Thoracic aorta (tissue), 2 donors: ENCODE measurements at places on chromosomes 3 and 15. TPM values are rescaled to one million over a fixed set of nuclear protein-coding genes. Genes with fewer than 3 reads are reported as not detected.

The C3orf33 gene
- 0.92 TPM for total RNA-seq

The TRH gene
- not detected for total RNA-seq

The GAP43 gene
- 6.1 TPM for total RNA-seq

The PP2D1 gene
- not detected for total RNA-seq

The SMCO1 gene
- total RNA-seq = not detected

The TNFAIP8L3 gene
- 42.0 TPM for total RNA-seq

DNA sequence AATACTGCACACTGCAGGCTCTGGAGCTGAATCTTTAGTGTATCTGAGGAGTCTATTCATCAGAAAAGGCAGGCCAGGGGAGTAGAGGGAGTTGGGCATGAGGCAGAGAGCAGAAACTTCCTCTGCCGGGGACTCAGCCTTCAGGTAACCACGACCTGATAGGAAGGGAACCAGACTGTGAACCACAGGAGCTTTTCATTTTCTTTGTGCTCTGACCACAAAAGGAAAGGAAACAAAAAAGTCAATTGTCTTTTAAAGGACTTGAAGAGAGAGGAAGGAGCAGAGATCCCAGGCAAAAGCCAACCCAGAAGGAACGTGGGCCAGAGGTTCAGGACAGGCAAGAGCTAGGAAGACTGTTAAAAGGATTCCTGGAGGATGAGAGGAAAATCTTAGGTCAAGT, 573.3 kb downstream of the EPHB1 start:
- H3K4me1 ChIP-seq = no peaks in the 10 kb centered on the region
- DNase-seq = no peak
- no peaks in the 10 kb centered on the region for H3K36me3 ChIP-seq
- no peaks in the 10 kb centered on the region for H3K27me3 ChIP-seq

- no peak for DNase-seq
- no peak overlapping the region for H3K27ac ChIP-seq
- no peaks in the 10 kb centered on the region for H3K36me3 ChIP-seq
- peaks cover 12% of the 10 kb centered on the region for H3K4me1 ChIP-seq
- no peaks in the 10 kb centered on the region for H3K27me3 ChIP-seq
These were observed 26.4 kb downstream of the PEAK1 start for GRCh38 chr15:77393471-77393840.

- no peak overlapping the region for H3K4me3 ChIP-seq
- no peaks in the 10 kb centered on the region for H3K27me3 ChIP-seq
These were observed 503.6 kb downstream of the UNC13C start for GRCh38 chr15:54481819-54482218.

GRCh38 chr15:64844576-64845145, 2.9 kb downstream of the PLEKHO2 start:
- H3K27ac ChIP-seq = no peak overlapping the region
- no peak for DNase-seq
- H3K4me1 ChIP-seq = peaks cover 27% of the 10 kb centered on the region

GRCh38 chr15:82890338-82890994, 62.1 kb downstream of the HOMER2 start:
- DNase-seq = no peak
- H3K4me1 ChIP-seq = no peaks in the 10 kb centered on the region
- no peak overlapping the region for H3K4me3 ChIP-seq
- no peak overlapping the region for H3K27ac ChIP-seq

DNA sequence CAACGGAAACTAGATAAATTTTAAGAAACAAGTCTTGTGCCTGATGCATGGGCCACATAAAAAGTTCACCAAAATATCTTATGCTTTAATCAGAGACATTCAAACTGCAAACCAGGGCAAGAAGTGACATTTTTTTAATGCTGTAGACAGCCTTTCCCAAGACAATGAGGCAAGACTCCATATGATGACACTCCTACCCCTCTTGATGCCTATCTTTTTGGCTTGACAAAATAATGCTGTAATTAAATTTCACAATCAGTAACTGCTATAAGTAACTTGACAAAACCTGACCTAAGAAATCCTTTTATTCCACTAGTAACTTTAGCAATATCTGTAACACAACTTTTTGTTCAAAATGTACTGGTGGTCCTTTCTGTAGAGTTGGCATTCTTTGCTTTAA, 48.7 kb downstream of the ECT2 start:
- no peaks in the 10 kb centered on the region for H3K36me3 ChIP-seq
- H3K4me1 ChIP-seq = no peaks in the 10 kb centered on the region
- no peak overlapping the region for H3K27ac ChIP-seq
- H3K27me3 ChIP-seq = no peaks in the 10 kb centered on the region
- no peak overlapping the region for H3K4me3 ChIP-seq

DNA sequence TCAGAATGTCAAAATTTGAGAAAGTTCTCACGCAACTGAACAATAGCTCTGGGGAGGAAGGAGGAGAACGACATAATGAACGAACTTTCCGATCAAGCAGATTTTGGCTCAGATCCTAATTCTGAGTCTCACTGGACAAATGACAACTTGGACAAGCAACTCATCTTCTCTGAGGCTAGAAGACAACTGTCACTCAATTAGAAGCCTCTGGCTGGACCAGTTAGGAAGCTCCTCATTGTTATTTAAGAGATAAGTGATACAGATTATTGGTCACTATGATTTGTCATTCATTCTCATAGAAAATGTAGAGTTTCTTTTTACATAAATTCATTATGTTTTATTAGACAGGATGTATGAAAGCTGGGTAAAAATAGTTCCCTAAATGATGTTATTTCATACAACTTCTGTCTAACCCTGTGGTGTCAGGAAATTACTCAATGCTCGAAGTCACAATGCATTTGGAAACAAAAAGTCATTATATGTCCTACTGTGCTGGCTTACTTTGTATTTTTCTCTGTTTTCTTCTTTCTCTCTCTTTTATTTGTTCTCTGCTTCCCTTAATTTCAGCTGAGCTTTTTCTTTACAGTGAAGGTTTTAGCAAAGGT, 11.0 kb upstream of the C3orf49 start:
- H3K27ac ChIP-seq = no peak overlapping the region
- no peaks in the 10 kb centered on the region for H3K27me3 ChIP-seq
- H3K4me1 ChIP-seq = no peaks in the 10 kb centered on the region
- no peak for DNase-seq
- H3K36me3 ChIP-seq = no peaks in the 10 kb centered on the region

DNA sequence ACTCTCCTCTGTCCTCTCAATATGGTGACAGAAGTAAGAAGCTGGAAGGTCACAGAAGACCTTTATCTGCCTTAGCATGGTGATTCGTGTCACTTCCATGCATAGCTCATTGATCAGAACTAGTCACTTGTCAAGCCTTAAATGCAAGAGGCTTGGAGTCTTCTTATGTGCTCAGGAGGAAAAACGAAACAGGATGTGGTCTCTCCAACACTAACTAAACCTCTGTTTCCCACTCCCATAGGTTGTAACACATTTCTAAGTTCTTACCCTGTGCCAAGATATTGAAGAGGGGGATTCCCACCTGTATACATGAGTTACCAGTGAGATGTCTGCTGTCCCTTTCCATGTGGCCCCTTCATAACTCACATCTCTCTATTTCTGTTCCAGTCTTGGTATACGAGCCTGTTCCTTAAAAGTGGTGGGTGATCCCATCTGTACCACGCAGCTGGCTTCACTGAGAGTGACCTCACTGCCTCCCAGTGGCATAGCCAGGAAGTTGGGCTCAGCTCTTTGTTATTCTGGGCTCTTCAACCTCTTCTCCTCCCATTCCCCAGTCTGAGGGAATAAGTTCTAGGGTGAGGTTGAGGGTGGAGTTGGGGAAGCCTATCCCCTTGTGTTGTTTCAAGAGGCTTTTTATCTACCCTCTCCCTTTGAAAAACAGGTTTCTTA, 203.2 kb upstream of the PPP2R3A start:
- no peaks in the 10 kb centered on the region for H3K36me3 ChIP-seq
- H3K4me3 ChIP-seq = no peak overlapping the region
- H3K27me3 ChIP-seq = no peaks in the 10 kb centered on the region
- no peak for DNase-seq
- no peak overlapping the region for H3K27ac ChIP-seq

DNA sequence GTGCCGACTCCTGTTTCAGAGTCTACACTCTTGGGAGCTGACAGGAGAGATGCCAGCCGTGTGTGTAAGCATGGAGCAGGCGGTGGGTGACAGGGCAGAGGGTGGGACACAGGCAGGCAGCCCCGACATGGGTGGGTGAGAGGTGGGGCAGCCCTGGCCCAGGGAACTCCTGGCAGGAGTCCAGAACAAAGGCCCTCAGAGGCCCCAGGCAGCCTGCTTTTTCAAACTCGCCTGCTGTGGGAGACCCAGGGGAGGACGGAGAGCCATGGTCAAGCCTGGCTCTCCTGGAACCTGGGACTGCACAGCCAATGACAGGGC, 29.3 kb upstream of the SLC41A3 start:
- no peaks in the 10 kb centered on the region for H3K4me1 ChIP-seq
- H3K27ac ChIP-seq = no peak overlapping the region
- DNase-seq = no peak
- H3K4me3 ChIP-seq = no peak overlapping the region

DNA sequence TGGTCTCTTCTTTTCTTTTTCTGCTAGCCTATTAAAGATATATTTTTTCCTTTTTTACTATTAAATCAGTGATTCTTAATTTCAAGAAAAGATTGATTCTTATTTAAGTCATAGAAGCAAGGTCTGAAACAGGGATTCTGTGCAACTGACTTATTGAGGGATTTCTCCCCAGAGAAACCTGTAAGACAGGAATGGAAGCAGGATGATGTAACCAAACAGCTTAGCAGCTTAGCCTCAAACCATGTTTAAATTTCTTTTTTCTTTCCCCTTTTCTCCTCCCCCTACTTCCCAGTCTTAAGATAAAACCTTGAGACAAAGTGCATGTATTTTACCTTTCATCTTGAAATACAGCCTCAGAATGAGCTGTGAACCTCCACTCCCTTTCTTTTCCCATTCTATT, 322.8 kb downstream of the NEK10 start:
- H3K27ac ChIP-seq = no peak overlapping the region
- H3K4me1 ChIP-seq = no peaks in the 10 kb centered on the region
- H3K4me3 ChIP-seq = no peak overlapping the region
- no peak for DNase-seq
- H3K27me3 ChIP-seq = no peaks in the 10 kb centered on the region

GRCh38 chr3:61796911-61797310, 235.5 kb downstream of the PTPRG start:
- H3K4me3 ChIP-seq = no peak overlapping the region
- DNase-seq = no peak
- no peaks in the 10 kb centered on the region for H3K36me3 ChIP-seq
- no peak overlapping the region for H3K27ac ChIP-seq
